ENCODE measurements at places on chromosomes 5 and 9. TPM values are rescaled to one million over a fixed set of nuclear protein-coding genes. Genes with fewer than 3 reads are reported as not detected.

- peak; percentile 53 for DNase-seq
Measured at GRCh38 chr9:34454571-34455065, 3.8 kb downstream of the FAM219A start.

DNA sequence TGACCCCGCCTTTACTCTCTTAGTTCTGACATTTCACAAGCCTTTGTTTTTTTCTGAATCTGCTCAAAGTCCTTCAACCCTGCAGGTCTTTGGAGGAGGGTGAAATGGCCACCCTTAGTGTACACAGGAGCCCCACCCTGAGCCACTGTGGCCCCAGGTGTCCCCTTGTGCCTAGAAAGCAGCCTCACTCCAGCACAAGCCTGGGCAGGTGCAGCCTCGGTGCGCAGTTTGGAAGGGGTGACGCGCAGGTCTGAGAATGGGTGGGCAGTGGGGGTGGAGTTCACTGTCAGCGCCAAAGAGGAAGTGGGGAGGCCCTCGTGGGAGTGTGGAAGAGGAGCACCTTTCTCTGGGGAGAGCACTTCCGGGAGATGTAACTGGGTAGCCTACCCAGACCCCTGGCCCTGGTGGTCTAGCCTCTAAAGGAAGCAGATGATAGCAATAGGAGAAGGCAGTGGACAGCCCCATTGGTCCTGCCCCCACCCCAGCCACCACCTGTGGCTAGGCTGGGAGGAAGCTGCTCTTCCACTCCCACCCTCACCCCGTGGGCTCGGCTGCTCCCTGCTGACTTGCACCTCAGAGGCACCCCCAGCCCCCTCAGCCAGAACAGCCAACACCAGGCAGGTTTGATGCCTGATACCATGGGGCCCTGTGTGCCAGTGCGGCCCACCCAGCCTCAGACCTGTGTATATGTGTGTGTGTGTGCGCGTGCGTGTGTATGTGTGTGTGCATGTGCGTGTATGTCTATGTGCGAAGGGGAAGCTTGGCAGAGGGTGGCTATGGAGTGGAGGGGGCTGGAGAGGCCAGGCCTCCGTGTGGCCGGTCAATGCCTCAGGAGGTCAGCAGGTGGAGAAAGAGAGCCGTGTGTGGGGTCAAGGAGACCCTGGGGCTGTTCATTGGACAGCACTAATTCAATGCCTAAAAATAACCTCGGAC is 16.8 kb upstream of the DAB2IP start:
- no peak for DNase-seq

DNA sequence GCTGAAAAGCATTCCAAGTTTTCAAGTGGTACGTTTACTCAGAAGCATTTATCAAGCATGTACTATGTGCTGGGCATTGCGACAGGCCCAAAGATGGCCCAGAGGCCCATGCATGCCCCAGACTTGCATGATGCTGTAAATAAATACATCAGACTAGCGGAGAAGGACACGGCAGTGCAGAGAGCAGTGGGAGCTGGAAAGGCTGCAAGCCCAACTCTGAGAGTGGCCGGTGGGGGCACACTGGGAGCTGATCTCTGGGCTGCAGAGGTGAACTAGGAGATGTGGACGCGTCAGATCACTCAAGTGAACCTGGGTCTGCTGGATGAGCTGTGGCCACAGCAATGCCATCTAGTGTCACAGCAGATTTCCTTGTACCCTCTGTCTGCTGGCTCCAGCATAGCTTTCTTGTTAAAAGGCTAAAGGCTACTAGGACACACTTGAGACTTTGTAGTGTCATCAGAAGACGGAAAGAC is 246.9 kb downstream of the FANCC start:
- no peak for DNase-seq

DNA sequence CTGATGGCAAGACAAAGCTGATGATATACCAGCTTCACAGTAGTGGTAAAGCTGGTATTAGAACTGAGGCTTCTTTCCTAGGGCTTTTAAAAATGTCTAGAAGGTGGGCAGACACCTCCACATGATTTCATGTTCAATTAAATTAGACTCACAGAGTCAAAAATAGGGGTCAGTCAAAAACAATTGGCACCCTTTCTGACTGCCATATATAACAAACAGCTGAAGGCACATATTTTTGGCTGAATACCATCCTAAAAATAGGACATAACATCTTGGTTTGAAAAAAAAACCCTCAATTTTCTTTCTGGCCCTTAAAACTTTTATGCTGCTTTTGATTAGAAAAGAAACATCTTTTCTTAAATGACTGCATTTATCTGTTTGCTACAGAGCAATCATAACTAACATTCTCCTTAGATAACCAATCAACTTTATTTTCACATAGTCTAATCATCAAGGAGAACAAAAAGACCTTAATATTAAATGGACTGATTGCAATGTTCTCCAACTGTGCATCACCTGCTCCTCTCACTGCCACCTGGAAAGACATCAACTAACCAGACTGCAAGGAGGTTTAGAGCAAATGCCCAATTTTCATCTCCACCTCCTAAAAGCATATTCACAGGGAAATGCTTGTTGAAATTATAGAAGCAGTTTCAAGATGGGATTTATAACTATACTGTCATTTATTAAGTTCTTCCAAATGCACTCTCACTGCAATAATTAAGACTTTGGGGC is 3.2 kb downstream of the SGTB start:
- no peak for DNase-seq

DNA sequence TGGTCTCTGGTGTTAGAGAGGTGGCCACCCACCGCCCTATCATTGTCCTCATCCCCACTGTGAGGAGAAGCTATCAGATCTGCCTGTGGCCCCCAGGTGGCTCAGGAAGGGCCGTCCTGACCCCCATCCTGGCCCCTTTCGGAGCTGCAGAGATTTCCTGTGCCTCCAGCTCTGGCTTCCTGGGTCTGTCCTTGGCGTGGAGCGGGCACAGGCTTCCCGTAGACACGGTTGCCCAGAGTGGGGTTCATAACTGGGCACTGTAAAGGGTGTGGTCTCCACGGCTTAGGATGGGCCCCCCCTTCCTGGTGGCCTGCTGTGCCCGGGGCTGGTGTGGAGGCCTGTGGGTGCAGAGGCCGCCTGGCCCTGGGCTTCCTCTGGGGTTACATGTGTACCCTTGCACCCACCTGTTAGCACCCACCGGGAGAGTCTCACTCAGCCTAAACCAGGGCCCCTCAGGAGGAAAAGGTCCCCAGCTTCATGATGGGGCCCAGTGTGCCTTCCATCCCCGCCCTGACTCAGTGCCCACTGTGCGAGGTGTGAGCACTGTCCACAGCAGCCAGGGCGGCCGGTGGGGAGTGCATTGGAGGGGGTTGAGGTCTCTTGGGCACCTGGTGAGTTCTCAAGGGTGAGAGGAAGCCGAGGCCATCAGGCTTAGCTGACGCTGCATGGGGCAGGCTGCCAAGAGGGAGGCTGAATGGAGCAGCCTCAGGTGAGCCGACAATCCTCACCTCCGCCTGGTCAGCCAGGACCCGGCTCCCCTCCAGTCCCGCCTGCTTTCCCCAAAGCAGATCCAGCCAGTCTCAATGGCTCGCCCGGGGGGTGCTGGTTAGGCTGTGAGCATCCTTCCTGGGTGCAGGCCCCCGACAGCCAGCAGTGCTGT is 15.3 kb upstream of the AJM1 start:
- no peak for DNase-seq

DNA sequence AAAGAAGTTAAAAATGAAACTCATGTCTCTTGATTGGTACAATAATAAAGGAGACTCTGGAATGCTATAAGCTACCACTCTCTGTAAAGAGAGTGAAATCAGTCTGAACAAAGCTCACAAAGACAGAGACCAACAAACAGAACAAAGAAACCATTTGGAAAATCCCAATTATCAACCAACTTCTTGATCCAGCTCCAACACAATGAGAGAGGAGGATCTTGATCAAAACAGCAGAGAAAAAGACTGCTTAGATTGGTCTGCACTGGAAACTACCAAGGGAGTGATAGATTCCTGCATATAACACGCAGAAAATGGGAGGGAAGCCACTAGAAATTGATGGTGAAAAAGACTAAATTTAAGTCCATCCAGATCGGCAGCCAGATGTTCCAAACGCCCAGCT is 23.1 kb upstream of the RNF38 start:
- no peak for DNase-seq

GRCh38 chr5:173944511-173944910 is 44.5 kb upstream of the C5orf47 start:
- no peak for DNase-seq

DNA sequence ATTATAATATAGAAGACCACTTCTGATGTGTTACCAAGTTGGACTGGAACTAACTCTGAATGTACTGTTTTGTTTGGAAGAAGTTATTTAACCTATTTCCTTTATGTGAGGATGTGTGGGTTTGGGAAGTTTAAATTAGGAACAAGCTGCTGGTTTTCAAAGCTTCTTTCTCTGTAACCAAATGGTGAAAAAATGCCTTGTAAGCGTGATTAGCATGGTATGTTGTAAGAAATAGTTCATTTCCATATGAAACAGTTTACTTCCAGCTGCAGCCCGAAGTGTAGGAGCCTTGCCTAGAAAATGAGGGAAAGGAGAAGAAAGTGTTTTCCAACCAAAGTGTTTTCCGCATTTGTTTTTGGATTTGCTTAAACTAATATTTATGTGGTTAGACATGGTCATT is 36.0 kb downstream of the TTC1 start:
- DNase-seq = no peak

DNA sequence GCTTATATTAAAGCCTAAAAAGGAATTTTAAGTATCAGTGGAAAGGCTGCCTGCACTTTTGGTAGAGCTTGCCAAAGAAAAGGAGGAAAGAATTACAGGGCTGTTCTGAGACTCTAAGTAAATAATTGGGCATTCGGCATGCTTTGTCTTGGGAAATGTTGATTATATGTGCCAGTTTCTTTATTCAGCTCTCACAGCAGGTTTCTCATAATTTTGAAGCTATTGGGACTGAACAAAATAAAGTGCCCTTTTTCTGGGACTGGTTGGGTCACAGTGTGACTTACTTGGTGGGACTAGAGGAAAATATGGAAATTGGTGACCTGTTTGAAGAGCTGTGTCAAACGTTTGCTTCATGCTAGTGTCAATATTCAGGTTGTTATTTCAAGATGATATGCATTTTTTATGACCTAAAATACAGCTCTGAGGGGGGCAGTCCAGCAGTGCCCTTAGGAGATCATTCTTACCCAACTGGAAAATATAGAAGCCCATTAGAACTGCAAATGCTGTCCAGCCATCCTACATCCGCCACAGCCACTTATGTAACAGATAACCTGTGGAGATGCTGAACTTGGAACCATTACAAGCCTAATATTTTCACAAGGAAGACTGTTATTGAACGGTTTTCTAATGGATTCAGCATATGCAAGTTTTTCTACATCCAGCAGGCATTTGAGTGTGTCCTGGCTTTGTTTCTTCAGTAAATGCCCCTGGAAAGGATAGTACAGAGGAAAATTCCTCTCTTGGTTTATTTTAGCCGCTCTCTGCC is 122.4 kb downstream of the SNCAIP start:
- DNase-seq = no peak

DNA sequence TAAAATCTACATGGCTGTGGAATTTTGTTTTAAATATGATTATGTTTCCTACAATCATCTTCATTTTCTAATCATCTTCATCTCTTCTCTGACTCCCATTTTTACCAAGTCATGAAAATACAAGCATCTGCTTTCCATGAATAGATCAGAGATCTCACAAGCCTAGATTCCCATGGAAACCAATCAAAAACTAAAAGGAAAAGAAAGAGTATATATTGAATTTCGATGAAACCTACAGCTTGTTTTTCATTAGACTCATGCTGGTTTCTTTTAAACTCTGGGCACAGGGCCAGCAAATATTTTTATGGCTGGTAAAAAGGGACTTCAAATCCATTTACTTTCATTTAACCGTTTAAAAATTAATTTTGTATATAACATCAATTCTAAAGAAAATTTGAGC is 51.2 kb downstream of the INVS start:
- DNase-seq = no peak

DNA sequence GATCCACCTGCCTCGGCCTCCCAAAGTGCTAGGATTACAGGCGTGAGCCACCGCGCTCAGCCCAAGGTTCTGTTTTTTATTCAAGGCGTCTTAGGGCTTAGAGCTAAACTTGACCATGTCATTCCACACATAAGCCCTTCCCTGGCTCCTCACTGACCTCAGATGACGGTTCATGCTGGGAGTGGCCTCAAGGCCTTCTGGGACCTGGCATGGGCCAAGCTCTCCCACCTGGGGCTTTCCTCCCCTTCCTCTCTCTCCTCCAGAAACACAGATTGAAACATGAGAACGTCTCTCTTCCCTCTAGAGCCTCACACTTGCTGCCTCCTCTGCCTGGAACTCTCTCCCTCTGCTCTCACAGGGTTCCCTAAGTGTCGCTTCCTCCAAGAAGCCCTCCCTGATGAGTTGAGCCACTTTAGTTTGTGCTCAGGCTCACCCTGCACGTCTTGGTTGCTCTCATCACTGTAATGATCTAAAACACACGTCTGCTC is 155.6 kb upstream of the IER5L start:
- no peak for DNase-seq

- DNase-seq = no peak
Measured at GRCh38 chr5:168939887-168940544, 360.8 kb upstream of the PANK3 start.

DNA sequence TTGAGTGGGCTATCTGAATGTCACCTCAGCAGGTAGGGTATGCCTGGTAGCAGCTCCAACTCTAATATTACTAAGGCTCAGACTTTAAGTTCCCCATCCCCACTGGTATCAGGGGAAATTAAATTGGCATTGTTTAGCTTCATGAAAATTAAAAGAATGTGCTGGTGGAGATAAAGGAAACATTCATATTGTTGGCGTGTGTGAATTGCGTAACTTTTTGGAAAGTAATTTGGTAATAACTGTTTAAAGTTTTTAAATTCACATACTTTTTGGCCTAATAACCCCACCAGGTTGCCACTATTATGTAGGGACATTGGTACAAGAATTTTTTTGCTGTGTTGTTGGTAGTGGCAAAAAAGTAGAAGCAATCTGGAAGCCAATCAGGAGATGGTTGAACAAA is 29.4 kb downstream of the TNPO1 start:
- DNase-seq = no peak

GRCh38 chr5:104412649-104413240 is 850.2 kb upstream of the NUDT12 start:
- DNase-seq = no peak

DNA sequence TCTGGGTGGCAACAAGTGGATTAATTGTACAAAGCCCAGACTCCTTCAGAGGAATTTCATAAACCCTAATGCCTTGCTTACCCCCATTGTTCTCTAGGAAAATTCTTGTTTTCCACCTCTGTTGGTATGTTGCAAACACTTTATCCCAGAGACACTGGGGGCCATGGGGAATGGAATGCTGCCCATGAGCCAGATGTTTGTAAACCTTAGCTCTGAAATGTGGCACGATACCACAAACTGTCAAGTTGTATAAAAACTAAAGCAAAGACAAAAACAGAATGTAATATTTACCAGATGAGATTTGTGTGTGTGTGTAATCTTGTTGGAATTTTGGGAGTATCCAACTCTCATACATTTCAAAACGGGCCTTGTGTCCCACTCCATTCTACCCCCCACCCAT is 465.0 kb downstream of the EBF1 start:
- no peak for DNase-seq

GRCh38 chr5:166441-167372 is 24.6 kb upstream of the LRRC14B start:
- DNase-seq = peak; percentile 12

Gene SHISAL2B
- total RNA-seq = not detected

Gene SGCD
- 58.5 TPM for total RNA-seq

Gene ADAMTS13
- total RNA-seq = 2.0 TPM

Gene PDGFRB
- 62.9 TPM for total RNA-seq

Gene PRDM9
- total RNA-seq = not detected

Gene HSPB3
- total RNA-seq = 309 TPM

Gene SAXO1
- total RNA-seq = 0.15 TPM

All from left cardiac atrium (tissue), 4 donors.